Fibroblast of lung (primary cell): ENCODE measurements at places on chromosomes 12 and 14. TPM values are rescaled to one million over a fixed set of nuclear protein-coding genes. Genes with fewer than 3 reads are reported as not detected.
A peak's percentile ranks its signal among the peaks of the same experiment; 100 is the strongest.

- no peak for DNase-seq
Observed at GRCh38 chr12:102496591-102496990, 16.2 kb upstream of the IGF1 start.

DNA sequence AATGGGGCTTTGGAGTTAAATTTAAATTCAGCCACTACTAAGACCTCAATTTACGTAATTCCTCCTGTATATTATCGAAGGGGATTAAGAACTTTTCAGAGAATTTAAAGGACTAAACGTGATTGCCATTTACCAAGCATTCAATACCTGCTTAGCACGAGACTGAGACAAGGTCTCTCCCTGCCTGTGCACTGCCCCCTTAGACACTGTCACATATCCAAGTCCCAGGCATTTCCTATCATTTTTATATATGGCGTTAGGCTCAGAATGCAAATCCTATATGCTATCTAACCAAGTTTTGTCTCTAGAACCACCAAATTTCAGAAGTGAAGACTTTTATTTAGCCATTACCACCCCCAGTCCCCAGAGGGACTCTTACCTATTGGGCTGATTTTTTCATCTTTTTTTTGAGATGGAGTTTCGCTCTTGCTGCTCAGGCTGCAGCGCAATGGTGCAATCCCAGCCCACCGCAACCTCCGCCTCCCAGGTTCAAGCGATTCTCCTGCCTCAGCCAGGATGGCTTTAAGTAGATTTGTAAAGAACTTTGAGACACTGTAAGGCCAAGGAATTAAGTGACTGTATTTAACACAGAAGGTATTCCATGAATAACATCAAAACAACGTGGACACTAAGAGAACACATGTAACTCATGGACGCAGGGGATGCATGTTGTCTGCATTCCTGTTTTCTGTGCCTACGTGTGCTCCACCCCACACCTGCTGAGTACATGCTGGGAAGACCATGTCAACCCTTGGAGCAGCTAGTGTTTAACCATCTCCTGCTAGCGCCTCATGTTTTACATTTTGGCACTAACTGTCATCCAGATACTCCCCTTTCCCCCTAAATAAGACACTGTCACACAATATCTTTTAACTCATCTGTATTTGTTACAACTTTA is 6.4 kb downstream of the HSP90AA1 start:
- no peak for DNase-seq

GRCh38 chr12:51391283-51392123 is at the start of gene GALNT6:
TSS of gene GALNT6 (minus strand) at chr12:51391406. CDS start at chr12:51379781, 11,625 bp downstream.
- no peak for DNase-seq

- no peak for DNase-seq
Observed at GRCh38 chr12:77919450-77919849, 88.8 kb downstream of the NAV3 start.

- DNase-seq: no peak
Observed at GRCh38 chr12:92854344-92854743, 74.8 kb downstream of the EEA1 start.

DNA sequence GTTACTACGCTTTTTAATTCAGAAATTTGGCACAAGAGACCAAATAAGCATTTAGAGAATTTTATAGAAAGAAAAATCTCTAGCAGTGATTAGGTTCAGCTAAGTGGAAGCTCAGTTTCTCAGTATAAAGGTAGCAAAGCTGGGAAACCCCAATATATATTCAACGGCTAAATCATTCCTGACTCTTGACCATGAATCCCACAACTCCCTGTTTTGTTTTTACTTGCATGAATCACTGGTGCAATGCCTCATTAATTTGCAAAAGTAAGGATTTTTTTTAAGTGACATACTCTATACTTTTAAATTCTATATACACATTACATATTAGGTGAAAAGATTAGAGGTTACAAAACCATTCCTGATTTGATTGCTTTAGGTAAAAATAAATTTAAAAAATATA is 74.3 kb upstream of the PLEKHG7 start:
- DNase-seq: peak; percentile 46

- DNase-seq: no peak
Observed at GRCh38 chr14:59377491-59377890, 87.7 kb downstream of the GPR135 start.

DNA sequence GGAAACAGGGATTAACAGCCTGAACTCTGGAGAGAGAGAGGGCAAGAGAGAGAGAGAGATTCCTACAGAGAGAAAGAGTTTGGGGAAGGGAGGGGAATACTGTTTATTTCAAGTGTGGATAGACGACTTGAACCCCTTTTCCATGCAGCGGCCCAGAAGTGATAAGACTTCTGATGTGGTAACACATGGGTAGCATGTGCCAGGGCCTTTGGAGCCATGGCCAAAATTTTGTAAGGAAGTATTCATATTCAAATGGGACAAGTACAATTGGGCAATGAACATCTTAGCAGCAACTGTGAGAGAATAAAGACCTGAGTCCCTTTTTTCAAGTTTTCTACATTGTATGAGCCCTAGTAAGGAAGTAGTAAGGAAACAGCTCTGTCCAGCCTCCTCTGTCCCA is 42.4 kb upstream of the CCDC196 start:
- DNase-seq: no peak

GRCh38 chr12:33581613-33582122 is 142.0 kb upstream of the SYT10 start:
- no peak for DNase-seq

- DNase-seq: peak; percentile 58
Observed at GRCh38 chr12:28222081-28222700, 31.9 kb downstream of the CCDC91 start.

- no peak for DNase-seq
Observed at GRCh38 chr12:46578190-46578982, 205.8 kb upstream of the SLC38A2 start.

Gene MRPL52
- total RNA-seq: 40.8 and 50.5 TPM in 2 replicates

Gene MNAT1
- 33.6 and 48.2 TPM in 2 replicates for total RNA-seq

Gene CD163
- total RNA-seq: 0.26 TPM in 1 of 2 replicates, not detected in the other

Gene KLRC3
- total RNA-seq: not detected in 2 replicates

Gene PTPRO
- total RNA-seq: 0.26 and 0.33 TPM in 2 replicates

Gene RD3L
- not detected in 2 replicates for total RNA-seq

Gene FSCB
- total RNA-seq: not detected in 2 replicates

Gene SLC35F4
- total RNA-seq: not detected in 2 replicates

Gene OR4K14
- not detected in 2 replicates for total RNA-seq

Gene USP44
- 27.2 and 27.4 TPM in 2 replicates for total RNA-seq

Gene ATL1
- 6.9 and 16.2 TPM in 2 replicates for total RNA-seq
